T-cell (primary cell): ENCODE measurements at places on chromosomes 12 and 14. TPM values are rescaled to one million over a fixed set of nuclear protein-coding genes. Genes with fewer than 3 reads are reported as not detected.

MYF5 gene
- not detected for total RNA-seq

- H3K27ac ChIP-seq = no peak overlapping the region
- H3K4me3 ChIP-seq = no peak overlapping the region
- no peak for DNase-seq
- H3K4me1 ChIP-seq = no peaks in the 10 kb centered on the region
Measured at GRCh38 chr14:83689265-83689664, 1840.7 kb upstream of the FLRT2 start.

DNA sequence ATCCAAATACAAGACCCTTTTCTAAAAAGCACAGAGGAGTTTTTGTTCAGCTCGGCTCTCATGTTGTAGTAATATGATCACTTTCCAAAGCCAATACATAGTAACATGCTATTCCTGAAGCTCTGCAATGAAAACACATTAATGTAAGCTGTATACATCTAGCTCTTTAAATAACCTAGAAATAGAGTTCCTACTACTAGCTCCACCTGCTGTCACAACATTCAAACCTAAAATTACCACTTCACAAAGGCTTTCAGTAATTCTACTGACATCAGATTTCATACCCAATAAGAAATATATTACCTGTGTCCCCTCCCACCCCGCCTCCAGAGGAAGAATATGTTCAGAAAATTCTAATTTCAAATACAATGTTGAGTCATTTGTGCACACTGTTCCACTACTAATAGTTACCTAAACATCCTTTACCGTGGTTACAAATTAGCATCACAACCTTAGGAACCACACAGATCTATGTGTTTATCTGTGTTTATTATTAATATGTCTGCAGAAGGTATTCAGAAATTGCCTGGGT lies 17.8 kb downstream of the EFCAB11 start:
- no peak overlapping the region for H3K27ac ChIP-seq
- no peaks in the 10 kb centered on the region for H3K4me1 ChIP-seq
- H3K27me3 ChIP-seq = no peaks in the 10 kb centered on the region
- no peak for DNase-seq

GRCh38 chr14:102540315-102541028 lies 30.9 kb upstream of the ANKRD9 start:
- H3K27me3 ChIP-seq = peaks cover 44% of the 10 kb centered on the region
- H3K4me1 ChIP-seq = peaks cover 14% of the 10 kb centered on the region
- no peaks in the 10 kb centered on the region for H3K36me3 ChIP-seq
- H3K27ac ChIP-seq = no peak overlapping the region
- DNase-seq = no peak

HCAR2 gene
- total RNA-seq = not detected

DNA sequence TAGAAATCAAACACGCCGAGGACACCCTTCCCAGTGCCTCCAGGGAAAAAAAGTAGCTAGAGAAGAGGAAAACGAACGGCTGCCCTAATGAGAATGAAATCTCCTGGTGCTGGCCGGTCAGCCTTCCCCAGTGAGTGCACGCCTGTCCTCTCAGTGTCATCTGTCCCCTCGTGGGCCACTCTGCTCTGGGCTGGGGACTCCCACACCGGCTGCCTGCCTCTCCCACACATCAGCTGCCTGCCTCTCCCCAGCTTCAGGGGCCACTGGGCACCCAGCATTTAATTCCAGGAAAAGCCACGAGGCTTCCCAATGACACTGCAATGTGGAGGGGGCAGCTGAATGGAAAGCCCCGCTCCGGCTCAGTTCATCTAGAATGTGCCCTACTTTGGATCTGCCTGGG lies 59.0 kb downstream of the CCDC85C start:
- H3K4me1 ChIP-seq = no peaks in the 10 kb centered on the region
- DNase-seq = no peak
- H3K27ac ChIP-seq = no peak overlapping the region
- no peak overlapping the region for H3K4me3 ChIP-seq
- H3K27me3 ChIP-seq = peaks cover 2% of the 10 kb centered on the region

IL26 gene
- 0.39 TPM for total RNA-seq
